Naive thymus-derived CD8-positive, alpha-beta T cell (primary cell): ENCODE measurements at places on chromosomes 6 and 20.
A peak's percentile ranks its signal among the peaks of the same experiment; 100 is the strongest.

- no peak for DNase-seq
Observed at GRCh38 chr6:12911427-12911826, 194.9 kb downstream of the PHACTR1 start.

- DNase-seq = no peak
Observed at GRCh38 chr20:48210111-48211027, 425.1 kb upstream of the SULF2 start.

DNA sequence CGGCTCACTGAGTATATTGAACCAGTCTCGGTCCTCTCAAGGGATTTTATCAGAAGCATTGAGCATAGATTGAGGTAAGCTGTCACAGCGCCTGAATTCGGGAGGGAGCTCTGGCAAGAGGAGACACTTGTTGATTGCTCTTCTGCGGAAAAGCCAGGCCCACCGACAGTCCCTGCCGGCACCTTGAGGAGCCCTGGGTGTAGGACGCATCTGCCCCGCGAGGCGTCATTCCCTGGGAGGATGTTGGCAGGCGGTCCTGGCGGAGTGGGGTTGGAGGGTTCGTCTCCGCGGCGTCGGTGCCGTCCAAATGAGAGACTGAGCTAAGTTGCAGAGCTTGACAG lies 843 bp downstream of the FBXO9 start:
- peak; percentile 12 for DNase-seq

DNA sequence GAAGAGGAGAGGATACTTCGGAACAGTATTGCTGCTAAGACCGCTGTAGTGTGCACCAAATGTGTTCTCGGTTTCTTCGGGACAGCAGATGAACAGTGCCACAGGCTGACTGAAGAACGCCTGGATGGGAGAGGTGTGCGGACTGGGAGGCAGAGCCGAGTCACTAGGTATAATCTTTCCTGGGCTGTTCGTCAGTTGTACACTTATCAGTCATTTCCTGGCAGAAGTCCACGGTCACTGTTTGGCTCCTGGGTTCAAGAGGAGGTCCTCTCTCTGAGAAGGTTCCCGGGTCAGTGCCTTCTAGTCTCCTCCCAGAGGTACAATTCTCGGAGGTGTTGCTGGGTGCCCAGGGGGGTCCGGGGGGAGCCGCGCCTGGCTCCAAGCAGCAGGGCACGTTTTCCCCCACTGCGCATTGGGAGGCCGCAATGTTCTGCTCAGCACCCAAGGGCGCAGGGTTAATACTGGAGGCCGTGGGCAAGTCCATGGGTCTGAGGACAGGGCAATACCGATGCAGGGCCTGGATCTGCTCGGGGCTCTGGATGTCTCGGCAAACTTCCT lies 38.1 kb downstream of the GJA10 start:
- no peak for DNase-seq

DNA sequence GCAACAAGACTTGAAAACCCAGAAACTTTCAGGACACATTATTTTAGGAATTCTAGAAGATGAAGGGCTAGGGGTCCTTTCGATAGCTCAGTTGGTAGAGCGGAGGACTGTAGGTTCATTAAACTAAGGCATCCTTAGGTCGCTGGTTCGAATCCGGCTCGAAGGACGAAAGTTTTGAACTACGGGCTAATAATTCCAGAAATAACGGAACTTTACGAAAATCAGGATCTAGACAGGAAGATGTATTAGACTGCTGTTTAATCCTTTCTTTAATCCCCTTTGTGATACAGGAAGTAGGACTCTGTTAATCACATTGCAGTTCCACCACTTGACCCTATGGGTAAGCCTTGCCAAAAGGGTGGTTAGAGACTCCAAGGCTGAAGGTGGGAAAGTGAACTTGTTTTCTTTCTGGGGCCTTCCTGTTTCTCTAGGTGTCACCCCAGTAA lies 21.2 kb upstream of the ABT1 start:
- no peak for DNase-seq

DNA sequence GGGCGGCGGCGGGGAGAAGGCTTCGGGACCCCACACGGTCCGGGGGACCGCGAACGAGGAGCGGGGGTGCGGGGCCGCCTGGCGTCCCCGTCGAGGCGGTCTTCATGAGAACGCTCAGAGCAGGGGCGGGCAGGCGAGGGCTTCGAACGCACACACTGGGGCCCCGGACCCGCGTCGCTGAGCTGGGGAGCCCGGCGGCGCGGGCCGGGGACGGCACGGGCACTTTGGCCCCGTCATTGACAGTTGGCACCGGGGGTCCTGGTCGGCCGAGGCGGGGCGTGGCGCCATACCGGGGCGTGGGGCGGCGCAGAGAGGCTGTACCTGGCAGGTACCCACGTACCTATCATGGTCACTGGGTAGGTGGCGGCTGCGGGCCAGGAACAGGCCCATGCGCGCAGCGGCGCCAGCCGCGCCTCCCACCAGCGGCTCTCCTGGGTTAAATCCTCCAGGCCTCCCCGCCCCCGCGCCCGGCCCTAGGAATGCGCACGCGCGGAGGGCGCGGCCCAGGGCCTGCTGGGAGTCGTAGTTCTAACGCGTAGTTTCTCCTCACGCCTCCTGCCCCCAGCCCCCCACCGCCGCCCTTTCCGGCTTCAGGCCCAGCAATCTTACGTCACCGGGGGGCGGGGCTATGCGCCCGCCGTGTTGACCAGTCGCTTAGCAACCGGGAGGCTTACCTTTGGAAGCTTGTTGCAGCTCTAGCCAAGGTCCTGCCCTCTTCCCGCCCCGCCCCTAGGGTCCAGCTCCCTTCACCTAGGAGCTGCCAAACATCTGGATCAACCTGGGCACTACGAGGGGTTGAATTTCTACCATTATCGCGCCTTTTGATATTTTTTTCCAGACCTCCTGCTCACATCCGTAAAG lies at the start of the genes PACRG and PRKN:
Gene PACRG, plus strand, starts transcription at position 653 of the 861 bp plus-strand sequence.
Gene PRKN, minus strand, starts transcription at position 445 of the 861 bp plus-strand sequence.
- DNase-seq = peak; percentile 98

DNA sequence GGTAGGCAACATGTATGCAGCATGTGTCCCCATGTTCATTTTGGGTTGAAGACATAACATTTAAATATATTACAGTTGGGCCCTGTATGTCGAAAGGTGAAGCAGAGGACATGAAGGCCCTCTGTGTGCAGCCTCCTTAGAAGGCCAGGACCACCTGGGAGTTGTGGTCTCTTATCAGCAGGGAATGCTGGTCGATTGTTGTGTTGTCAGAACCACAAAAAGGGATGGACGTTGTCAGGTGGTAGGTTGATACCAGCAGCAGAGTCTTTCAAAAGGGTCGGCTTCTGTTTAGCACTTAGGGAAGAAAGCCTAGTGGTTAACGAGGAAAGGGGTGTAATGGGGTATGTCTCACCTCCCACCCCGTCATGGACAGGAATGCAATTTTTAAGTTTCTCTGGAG lies 67.3 kb upstream of the SLC22A1 start:
- DNase-seq = no peak

GRCh38 chr6:161663682-161664081 lies 389.8 kb upstream of the AGPAT4 start:
- no peak for DNase-seq

DNA sequence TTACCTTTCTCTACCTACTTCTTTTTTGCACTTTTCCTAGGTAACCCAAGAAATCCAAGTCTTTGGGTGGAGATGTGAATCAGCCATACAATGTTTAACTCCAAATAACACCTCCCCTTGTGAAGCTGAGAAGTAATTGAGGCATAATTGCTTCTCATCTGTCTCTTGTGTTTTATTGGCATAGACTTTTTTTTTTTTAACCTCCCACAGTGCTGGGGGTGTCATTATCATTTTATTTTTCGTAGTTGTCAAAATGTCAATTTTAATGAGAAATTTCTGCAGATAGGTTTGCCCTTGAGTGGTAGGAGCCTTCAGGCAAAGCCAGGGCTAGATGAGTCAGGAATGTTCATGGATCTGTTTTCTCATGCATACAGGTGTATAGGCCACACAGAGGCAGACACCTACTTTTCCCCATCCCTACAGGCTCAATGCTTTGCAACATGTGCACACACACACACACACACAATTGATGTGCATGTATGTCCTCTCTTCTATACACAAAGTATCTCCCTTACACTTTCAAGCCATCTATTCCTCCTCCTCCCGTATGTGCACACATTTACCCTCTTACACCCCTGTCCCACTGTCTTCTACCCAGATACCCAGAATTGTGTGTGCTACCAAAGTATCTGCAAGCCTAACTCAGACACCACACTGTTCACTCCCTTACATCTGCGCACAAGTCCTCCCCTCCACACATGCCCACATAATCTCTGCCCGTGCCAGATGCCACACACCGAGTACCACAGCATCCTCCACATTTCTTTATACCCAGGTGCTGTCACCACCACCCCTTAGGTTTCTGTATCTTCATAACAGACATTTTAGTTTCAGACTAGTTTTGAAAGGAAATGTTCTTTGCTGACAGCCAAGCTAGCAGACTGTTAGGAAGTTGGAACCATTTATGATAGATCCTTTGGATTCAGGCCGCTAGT lies 22.0 kb downstream of the RALY start:
- DNase-seq = peak; percentile 15

GRCh38 chr6:34718976-34719375 lies 22.4 kb upstream of the ILRUN start:
- DNase-seq = no peak

DNA sequence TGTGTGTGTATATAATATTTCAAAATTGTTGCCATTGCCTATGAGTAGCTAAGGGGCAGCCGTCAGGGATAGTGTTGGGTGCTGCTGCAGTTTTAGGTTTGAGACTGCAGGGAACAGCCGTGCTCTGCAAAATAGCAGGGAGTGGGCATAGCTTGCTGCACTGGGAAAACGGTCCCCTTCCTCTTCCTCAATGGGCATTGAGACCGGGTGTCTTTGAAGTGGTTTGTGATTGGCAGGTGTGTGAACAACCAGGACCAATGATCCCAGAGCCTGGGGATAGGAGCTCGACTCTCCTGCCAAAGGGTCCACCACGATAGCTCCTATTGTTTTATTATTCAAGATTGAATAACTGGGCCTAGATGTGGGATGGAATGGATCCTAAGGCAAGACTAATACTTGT lies 5.1 kb upstream of the EBF4 start:
- DNase-seq = no peak

DNA sequence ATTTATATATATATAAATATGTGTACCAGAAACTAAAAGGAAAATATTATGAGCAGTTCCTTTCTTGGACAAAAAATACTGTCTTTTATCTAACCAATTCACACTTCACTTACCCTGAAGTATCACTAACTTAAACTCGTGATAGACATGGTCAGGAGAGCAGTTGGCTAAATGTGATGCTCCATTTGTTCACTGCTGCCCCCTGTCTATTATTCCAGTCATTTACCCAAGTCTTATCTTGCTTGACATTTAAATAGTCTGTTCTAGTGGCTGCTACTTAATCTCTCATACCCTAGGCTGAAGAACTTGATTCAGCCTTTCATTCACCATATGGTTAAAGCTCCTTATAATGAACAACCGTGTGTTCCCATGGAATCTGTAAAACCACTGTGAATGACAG lies 789.6 kb upstream of the EYS start:
- no peak for DNase-seq

DNA sequence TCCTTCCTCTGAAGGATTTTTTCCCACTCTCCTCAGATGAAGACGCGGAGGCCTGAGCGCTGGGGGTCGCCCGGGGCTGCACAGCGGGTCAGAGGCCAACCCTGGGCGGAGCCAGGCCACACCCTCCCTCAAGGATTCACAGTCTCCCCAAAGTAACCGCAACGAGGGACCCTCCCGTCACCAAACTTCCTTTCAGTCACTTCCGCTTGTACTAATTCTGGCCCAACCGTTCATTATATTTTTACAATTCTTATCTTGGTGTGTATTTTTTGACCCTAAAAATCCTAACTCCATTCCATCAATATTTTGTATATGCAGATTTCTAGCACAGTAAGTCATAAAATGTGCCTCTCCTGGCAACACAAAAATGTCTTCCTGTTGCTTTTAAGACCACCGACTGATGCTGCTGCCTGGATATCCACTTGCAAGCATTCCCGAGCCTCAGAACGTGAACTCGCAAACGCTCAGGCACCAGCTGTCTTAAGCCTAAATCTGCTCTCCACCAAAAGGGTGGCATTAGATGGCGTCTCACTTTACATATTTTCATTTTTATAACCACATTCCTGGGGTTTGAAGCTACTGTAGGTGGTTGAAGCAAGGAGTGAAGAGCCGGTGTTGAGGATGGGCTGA lies 128.0 kb downstream of the DLL1 start:
- DNase-seq = no peak

- DNase-seq = no peak
Observed at GRCh38 chr20:48743807-48744206, 84.0 kb downstream of the PREX1 start.

- no peak for DNase-seq
Observed at GRCh38 chr20:34922654-34923381, 32.8 kb downstream of the GSS start.

GRCh38 chr6:106613590-106613989 lies 15.7 kb downstream of the RTN4IP1 start:
- DNase-seq = no peak

DNA sequence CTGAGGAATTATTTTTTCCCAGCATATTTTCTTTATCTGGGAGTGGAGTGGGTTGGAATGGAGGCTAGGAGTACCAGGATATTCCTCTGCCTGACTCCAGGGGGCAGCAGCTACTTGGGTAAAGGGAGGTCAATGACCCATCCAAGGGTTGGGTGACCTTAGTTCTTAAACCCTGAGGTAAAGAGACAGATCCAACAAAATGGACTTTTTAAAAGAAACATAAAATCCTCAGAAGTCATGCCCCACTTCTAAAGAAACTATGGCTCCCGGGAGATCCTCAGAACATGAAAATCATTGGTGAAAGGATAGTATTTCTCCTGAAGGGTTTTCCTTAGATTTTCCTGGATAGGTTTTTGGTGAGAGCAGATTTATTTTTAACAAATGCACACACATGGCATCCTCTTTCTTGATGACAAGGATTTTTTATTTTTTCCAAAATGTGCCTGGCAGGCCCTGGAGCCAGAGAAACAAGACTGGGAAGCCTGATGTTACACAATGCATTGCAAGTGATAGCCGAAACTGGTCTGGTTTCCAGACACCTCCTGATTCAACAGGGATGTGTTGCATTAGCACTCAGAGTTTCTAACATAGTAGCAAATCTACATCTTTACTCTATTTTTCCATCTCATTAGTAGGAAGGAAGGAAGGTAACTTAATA lies 240.9 kb upstream of the BTBD3 start:
- DNase-seq = no peak

DNA sequence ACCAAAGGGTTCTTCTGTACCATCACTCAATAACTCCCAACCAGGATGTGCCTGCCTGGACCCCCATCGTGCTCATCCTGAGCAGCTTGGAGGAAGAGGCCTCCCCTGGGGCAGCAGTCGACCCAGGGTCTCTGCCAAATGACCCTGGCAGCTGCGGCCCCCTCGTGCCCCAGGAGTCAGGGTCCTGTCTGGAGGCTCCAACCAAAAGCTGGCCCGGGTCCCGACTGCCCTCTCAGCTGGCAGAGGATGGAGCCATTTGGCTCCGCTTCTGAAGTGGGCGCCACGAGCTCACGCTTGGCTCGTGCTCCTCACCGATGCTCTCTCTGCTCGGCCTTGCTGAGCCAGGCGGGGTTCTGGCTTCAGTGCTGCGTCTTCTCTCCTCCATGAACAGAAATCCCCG lies 56.8 kb downstream of the TFAP2C start:
- no peak for DNase-seq

DNA sequence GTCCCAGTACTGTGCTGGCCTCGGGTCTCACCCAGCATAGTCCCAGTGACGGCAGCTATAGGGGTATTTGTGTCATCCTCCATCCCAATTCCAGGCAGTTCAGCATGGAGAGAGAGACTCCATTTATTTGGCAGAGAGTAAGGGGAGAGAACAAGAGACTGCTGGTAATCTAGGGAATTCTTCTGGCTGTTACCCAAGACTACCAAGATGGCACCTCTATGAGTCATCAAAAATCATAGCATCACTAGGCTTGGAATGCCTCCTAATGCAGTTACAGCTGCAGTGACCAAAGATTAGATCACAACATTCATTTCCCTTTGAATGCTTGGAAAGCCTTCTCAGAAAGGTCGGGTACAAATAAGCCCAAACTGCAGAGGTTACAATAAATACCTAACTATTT lies 660.4 kb upstream of the FLRT3 start:
- DNase-seq = no peak
